ENCODE measurements at places on chromosomes 5 and 9.

DNA sequence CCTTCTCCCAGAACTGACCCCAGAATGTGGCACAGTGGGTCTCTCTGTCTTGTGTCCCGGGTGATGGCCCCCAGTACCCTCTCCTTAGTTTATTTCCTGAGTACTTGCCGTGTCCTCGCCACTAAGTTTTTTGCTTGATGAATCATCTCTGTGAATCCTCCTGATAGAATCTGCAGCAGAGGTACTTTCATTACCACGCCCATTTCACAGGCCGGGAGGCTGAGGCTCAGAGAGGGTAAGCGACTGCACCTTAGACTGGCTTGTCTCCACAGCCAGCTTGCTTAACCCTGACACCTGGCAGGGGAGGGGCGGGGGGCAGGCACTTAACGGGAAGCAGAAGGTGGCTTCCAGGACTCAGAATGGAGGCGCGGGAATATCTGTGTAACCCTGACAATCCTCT lies 7.9 kb upstream of the IER5L start:
- no peak for DNase-seq

DNA sequence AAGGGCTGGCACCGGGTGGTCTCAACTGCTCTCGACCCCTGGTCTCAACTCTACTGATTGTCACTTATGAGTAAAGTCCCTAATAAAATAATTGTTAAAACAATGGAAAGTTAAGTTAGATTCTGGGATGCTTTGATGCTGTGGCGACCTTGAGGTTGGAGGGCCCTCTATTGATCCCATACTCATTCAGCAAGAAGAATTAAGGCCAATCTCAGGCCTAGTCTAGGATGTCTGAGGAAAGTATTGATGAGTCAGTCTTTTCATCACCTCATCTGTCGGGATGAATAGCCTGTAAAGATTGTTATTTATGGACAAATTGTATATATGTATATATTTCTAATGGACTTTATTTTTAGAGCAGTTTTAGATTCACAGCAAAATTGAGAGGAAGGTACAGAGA lies 50.8 kb downstream of the WDR36 start:
- DNase-seq: no peak

DNA sequence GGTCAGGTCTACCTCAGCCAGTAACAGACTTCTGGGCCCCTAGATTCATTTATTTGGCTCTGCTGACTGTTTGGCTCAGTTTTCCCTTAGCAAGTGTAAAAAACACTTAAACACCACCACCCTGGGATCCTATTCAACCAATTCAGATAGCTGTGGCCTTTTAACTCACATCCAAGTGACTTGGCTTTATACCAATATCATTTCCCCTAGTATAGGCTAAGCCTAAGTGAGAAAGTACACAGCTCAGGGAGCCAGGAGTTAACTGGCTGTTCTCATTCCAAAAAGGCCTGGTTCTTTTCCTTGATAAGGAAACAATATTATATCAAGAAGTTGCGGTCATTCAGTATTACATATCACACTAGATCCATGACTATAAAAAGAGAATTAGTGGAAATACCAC lies 163.5 kb downstream of the ARL15 start:
- no peak for DNase-seq

DNA sequence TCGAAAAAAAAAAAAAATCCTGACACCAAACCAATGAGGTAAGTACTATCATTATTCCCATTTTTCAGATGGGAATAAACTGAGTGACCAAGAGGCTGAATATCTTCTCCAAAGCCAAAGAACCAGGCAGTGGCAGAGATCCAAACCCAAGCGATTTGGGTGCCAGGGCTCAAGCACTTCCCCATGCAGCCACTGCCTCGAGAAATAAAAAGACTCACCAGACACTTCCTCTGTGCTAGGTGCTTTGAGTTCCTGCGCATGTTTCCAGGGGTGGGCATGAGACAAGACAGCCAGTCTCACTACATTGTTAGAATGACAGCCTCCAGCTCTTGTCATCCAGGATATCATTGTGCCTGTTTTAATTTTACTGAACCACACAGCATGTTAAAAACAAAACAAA lies 2.3 kb upstream of the RPL26L1 start:
- no peak for DNase-seq

GRCh38 chr5:153404747-153405146 lies 85.7 kb upstream of the GRIA1 start:
- no peak for DNase-seq

GRCh38 chr5:98769210-98769958 lies 4.1 kb upstream of the RGMB start:
- no peak for DNase-seq

GRCh38 chr5:146588331-146589027 lies 72.5 kb upstream of the GPR151 start:
- no peak for DNase-seq

- no peak for DNase-seq
Observed at GRCh38 chr5:172442592-172442991, 11.7 kb downstream of the SH3PXD2B start.

- DNase-seq: no peak
Observed at GRCh38 chr9:99573886-99574285, 247.8 kb upstream of the NR4A3 start.

GRCh38 chr9:2018764-2019558 lies 3.8 kb downstream of the SMARCA2 start:
- no peak for DNase-seq

DNA sequence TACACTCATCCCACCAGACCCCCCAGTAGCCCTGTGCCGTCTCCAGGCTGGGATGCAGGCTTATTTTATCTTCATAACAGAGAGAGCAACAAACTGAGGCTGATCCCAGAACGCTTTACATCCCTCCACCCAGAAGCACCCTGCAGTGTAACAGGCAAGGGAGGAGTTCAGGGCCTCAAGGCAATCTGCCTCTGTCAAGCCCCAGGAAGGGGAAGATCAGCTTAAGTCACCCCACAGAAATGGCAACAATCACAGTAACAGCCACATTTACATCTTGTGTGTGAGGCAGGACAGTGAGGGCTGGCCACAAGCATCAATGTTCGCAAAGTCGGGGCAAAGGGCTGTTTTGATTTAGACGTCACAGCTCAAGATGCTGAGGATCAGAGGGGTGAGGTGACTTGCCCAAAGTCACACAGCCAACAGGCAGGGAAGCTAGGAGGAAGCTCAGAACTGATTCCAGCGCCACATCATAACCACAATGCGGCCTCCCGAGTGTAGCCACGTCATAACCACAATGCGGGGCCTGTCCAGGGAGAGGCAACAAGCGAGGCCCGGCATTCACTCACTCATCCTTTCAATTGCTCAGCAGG lies 14.4 kb downstream of the STK10 start:
- DNase-seq: no peak

DNA sequence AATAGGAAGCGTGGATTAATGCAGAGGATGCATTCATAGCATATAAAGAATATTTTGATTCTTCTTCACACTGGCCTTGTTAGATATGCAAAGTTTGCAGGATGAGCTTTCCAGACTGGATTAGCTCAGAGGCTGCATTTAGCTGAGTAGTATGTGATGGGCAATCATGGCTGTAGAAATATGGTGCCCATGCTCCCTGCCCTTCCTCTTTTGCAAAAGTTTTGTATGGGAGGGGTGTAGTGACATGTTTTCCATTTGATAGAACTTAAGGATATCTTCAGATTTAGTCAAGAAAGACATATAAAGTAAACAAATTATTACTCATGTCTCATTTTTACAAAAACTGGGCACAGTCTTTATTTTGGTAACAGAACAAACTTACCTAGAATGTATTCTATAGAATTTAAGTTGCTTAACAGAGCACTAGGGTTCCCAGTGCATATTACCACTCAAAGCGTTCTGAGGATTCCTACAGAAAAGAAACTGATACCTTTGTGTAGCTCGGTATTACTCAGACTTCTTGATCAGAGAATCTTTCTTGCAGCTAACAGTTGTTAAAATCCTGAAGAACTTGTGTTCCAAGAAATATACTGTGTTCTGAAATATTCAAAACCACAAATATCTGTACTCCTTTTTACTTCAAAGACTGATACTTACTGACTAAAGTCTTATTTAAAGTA lies 9.8 kb downstream of the GTF3C4 start:
- no peak for DNase-seq

- no peak for DNase-seq
Observed at GRCh38 chr5:109485030-109485429, 75.3 kb upstream of the PJA2 start.

DNA sequence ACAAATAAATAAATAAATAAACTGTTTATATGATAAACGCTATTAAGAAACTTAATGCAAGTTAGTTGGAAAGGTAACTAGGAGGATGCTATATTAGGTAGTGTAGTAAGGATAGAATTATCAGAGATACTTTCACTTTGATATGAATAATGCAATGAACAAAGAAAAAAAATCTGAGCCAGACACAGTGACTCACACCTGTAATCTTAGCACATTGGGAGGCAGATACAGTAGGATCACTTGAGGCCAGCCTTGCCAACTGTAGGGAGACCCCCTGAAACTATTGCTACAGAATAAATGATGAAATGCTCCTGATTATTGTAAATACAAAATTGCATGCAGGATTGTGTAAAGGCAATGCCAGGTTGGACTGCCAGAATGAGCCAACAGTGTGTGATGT lies 109.2 kb downstream of the ANXA2R start:
- no peak for DNase-seq

- no peak for DNase-seq
Observed at GRCh38 chr5:180090769-180091546, 19.4 kb upstream of the RNF130 start.

- no peak for DNase-seq
Observed at GRCh38 chr5:135393229-135393628, 5.8 kb downstream of the MACROH2A1 start.

DNA sequence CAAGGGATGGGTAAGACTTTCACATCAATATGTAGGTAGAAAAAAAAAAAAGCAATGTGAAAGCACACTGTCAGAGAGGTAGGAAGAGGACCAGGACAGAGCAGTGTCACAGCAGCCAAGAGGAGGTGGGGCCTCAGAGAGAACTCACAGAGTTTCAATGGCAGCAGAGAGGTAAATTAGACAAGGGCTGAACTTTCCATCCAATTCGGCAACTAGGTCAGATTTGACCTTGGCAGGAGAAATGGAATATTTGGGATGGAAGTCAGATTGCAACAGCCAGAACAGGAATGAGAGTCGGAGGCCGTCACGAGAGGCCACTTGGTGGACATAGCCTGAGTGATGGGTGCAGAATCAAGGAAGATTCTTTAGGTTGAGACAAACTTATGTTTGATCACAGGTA lies 57.7 kb downstream of the ENC1 start:
- no peak for DNase-seq

- no peak for DNase-seq
Observed at GRCh38 chr9:78278177-78278777, 18.6 kb upstream of the PSAT1 start.

- DNase-seq: no peak
Observed at GRCh38 chr5:106269252-106269843, 1401.4 kb downstream of the EFNA5 start.

DNA sequence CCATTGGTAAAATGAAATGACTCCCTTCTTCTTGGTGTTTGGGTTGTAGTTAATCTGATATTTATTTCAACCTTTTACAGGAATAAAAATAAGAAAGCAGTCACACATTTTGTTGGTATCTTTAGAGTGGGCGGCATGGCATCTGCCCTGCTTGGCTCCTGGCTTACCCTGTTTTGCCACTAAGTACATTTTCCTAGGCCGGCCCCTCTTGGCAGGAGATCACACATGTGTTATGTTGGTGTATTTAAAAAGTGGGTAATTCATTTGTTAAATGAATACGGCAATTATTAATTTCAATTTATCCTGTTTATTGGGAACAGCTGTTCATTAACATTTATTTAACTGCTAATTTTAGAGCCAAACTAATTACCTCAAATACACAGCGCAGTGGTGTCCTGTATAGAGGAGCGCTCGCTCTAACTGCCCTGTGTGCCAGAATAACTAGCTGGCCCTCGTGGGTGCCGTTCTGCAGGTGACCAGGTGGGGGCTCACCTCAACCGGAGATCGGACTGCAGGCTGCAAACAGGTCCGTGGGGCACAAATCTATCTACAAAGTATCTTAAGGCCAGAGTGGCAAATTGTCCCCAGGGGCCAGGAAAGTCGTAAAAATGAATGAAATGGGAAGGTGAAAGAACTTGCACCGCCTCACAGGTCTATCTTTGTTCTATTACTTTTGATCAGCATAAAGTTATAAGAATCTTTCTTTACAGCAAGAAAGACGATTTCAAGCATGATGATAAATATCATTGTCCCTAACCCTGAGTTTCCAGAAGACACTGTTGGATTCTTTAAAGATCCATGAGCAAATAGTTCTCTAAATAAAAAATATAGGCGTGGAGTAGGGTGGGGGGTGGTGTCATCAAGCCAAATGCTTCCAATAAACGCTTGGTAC lies 26.2 kb upstream of the GPR151 start:
- no peak for DNase-seq

- no peak for DNase-seq
Observed at GRCh38 chr5:10825897-10826644, 65.0 kb upstream of the DAP start.

GRCh38 chr9:28166179-28166578 lies 592.9 kb upstream of the C9orf72 start:
- DNase-seq: no peak

- no peak for DNase-seq
Observed at GRCh38 chr9:34988218-34989002, 1.1 kb upstream of the DNAJB5 start.

GRCh38 chr9:33659921-33660320 lies 135.4 kb upstream of the PRSS3 start:
- no peak for DNase-seq

GRCh38 chr5:78300464-78301045 lies 6.1 kb upstream of the AP3B1 start:
- no peak for DNase-seq

GRCh38 chr5:72619677-72620076 lies 112.5 kb upstream of the ZNF366 start:
- no peak for DNase-seq

- DNase-seq: no peak
Observed at GRCh38 chr9:135512241-135512603, 9.0 kb upstream of the LCN1 start.

DNA sequence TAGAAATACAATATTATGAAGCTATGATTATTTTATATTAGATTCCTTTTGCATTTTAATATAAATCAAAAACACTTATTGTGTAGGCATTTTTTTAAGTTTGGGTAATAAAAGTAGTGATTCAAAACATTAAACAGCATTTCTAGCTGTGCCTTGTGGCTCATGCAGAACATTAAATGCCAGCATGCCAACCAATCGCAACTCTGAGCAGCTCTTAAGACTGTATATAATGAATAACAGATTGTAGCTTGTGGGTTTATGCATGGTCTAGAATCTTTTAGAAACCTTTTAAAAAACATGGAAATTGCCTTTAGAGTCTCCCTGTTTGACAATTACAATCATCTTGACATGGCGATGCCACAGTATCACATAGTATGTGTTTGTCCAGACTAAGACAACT lies 903.8 kb downstream of the EFNA5 start:
- DNase-seq: no peak

DNA sequence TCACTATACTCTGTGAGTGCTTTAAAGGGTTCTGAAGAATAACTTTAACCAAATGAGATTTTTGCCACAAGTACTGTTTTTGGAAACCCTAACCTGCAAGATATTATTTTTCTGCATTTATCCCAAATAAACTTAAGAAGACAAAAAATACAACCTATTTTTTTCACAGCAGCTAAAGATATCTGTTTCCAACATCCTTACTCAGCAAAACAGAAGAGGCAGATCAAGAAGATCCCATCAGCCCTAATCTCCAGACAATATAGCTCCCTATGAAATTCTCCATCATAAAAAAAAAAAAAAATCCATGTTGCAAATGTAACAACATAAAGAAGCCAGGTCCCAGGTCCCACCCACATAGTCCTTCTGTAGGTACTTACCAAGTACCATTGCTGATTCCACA lies 7.6 kb downstream of the PCSK1 start:
- DNase-seq: no peak

Data from NCI-H187 treated with DMSO at 0.1 percent for 48 hours (cell line).